ENCODE measurements at places on chromosomes 3 and 15.
A peak's percentile ranks its signal among the peaks of the same experiment; 100 is the strongest.

- DNase-seq: no peak
Measured at GRCh38 chr15:33559207-33559890, 248.6 kb downstream of the RYR3 start.

- no peak for DNase-seq
Measured at GRCh38 chr3:40901298-40901697, 298.0 kb upstream of the CTNNB1 start.

DNA sequence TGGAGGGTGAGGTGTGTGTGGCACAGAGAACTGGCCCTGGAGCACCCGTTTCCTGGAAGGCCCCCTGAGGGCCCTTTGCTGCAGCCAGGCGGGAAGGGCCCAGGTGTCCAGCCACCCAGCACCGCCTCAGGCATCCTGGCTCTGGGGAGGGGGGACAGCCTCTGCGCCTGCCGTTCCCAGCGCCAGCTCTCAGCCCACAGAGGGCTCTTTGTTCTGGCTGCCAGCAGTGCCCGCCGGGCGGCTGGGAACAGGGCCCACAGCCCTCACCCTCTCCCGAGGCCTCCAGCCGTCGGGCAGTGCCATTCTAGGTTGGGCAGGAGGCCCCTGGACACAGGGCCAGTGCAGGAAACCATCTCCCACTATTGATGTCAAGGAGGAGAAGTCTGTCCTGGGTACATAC is 8.3 kb downstream of the SLC38A3 start:
- DNase-seq: peak; percentile 78

- DNase-seq: peak; percentile 47
Measured at GRCh38 chr15:70722266-70723121, 40.9 kb downstream of the UACA start.

- no peak for DNase-seq
Measured at GRCh38 chr15:96123630-96124187, 206.8 kb upstream of the NR2F2 start.

GRCh38 chr3:185976977-185977678 is 39.3 kb upstream of the TRA2B start:
- peak; percentile 61 for DNase-seq

GRCh38 chr3:111595232-111595631 is at the start of gene ZBED2:
TSS of gene ZBED2 (minus strand) at chr3:111595346. CDS start at chr3:111594201, 1,145 bp downstream.
- DNase-seq: no peak

DNA sequence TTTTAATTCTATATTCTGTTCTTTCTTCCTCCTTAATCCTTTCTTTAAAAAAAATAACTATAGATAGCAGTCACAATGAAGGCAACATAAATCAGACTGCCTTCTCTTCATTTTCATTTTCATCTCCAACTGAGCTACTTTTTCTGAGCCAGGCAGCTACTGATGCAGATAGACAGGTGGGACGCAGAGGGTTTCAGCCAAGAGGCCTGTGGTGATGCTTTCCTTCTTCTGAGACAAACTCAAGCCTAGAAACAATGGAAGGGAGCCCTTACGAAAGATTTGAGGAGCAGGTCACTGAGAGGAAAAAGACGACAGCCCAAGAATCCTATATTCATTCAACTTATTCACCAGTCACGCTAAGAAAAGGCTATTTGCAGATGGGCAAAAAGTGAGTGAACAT is 220.0 kb upstream of the MLF1 start:
- DNase-seq: no peak

DNA sequence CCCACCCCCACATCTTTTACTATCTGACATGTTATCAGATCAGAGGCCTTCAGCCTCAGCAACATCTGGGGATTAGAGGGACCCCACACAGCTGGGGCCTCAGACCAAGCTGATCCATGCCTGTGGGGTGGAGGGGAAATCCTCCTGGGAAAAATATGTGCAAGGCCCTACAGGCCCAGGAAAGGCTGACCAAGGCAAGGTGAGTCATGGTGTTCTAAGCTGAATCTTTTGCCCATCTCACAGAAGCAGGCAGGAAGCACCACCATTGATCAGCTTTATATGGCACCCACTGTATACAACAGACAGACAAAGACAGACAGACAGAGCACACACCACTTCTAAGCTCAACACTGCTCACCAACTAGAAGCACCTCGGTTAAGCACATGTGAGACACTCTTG is 12.4 kb upstream of the PARP6 start:
- DNase-seq: no peak

GRCh38 chr3:145899241-145899640 is 261.7 kb downstream of the PLOD2 start:
- no peak for DNase-seq

DNA sequence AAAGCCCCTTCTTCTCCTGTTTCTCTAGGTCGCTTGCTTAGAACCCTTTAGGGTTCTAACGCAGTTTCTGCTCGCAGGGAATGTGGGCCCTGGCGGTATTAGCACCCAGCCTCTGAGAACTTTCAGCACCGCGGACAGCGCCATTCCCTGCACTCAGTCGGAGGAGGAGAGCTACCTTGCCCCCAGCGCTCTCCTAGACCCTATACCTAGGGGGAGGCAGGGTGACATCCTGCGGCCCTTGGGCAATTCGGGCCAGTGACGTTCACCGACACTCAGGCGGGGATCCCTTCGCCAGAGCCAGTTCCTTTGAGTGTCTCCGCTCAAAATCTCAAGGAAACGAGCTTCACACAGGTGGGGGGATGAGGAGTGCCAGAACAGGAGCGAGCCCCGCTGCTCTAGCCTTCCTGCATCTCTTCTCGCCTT is 1.3 kb downstream of the SLC7A14 start:
- DNase-seq: peak; percentile 56

DNA sequence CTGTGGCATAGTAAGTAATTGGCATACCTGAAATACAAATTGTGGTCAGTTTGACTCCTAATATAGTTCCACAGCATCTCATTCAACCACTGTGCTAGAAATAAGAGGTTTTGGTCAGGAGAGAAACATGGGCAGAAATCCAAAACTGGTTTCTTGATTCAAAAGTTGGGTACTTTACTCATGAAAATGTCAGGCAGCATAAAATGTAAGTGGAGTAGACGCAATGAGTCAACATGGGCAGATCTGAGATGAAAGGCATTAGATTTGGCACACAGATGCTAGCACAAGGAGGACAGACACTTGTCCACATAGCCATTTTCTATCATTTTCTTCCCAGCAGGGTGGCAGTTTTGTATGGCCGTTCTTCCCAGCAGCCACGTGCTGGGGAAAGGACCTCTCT is 255.8 kb upstream of the CDIN1 start:
- no peak for DNase-seq

- DNase-seq: no peak
Measured at GRCh38 chr3:124428372-124429128, 301.7 kb upstream of the UMPS start.

GRCh38 chr3:103968751-103969150 is 1398.0 kb upstream of the ALCAM start:
- DNase-seq: no peak
